EL (cell line): ENCODE measurements at places on chromosomes 4 and X.

DNA sequence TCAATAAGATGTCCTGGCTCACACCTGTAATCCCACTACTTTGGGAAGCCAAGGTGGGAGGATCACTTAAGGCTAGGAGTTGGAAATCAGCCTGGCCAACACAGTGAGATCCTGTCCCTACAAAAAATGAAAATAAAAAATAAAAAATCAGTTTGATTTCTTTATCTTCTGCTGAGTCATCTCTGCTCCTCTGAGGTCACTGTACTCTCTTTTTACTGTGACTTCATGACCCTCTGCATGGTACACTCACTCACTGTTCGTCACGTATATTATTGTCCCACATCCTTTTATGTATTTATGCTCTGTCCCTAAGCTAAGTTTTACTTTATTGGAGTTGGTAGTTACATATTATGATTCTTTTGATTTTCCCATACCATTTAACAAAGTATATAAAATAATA is 333.3 kb downstream of the PCDH7 start:
- no peak for DNase-seq

DNA sequence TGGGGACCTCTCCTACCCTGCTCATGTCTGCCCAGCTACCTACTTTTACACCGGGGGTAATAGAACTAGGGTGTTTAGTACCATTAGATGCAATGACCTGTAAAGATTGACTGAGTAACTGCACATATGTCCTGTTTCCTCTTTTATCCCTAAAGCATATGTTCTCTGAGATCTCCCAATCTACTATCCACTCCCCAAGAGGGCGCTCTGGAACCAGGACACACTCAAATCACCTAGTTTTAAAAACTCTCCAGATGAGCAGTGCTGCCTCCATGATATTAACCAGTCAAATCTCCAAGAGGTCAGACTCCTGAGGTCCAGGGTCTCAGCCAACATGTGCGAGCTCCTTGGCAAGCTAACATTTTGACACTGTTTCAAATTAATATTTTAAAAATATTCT is 87.0 kb upstream of the TSPAN5 start:
- peak; percentile 23 for DNase-seq

DNA sequence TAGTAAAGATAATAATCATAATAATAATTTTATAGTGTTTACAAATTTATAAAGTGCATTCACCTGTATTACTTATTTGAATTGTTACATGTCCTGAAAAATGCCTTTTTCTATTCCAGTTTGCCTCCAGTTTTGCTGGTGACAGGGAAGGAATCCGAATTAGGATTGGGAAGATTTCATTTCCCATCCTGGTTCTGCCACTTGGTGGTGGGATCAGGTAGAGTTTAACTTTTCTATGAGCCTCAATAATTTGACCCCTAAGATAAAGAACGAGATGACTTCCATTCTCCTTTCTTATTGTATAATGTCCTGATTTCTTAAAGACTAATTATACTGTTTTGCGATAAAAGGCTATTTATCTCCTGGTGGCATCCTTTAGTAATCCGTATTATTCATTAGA is 1090.9 kb downstream of the RAPGEF2 start:
- DNase-seq = no peak

GRCh38 chr4:127055357-127055756 is 577.4 kb upstream of the INTU start:
- DNase-seq = peak; percentile 38

GRCh38 chr4:96429657-96430056 is 589.8 kb downstream of the PDHA2 start:
- DNase-seq = no peak

DNA sequence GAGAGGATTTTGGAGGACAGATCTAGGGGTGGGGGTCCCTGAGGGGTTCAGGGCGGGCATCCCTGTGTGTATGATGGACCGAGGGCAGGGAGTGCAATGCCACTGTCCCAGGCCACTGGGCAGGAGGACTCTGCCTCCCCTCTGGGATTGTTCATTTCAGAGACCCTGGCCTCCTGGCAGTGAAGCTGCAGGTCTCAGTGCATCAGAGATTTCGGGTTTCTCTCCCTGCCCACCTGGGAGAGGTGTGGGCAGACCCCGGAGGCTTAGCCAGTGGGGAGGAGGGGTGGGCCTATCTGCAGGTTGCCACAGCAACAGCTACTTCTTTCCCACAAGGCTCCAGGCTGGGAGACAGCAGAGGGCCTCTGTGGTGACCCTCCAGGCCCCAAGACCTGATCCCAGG is 80.1 kb upstream of the LRPAP1 start:
- DNase-seq = no peak

- DNase-seq = no peak
These were observed 105.2 kb upstream of the FGF16 start for GRCh38 chrX:77342004-77342403.

GRCh38 chr4:150237110-150237872 is 159.0 kb downstream of the DCLK2 start:
- DNase-seq = peak; percentile 94

GRCh38 chr4:161206528-161207080 is 957.2 kb downstream of the FSTL5 start:
- no peak for DNase-seq

DNA sequence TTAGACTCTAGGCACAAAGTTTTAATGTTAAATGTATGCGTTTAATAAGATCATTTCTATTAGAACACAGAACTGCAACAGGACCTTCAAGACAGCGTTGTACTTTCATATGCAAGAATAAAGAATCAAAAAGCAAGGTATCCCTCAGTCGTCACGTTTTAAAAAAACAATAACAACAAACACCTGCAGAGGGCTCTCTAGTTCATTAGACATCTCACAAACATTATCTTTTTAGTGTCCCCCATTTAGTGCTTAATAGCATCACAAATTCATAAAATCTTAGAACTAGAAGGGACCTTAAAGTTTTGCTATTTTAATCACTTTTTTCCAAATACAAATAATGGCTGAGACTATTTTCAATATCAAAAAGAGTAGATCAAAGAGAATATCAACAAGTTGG is 236.6 kb downstream of the DCHS2 start:
- no peak for DNase-seq

DNA sequence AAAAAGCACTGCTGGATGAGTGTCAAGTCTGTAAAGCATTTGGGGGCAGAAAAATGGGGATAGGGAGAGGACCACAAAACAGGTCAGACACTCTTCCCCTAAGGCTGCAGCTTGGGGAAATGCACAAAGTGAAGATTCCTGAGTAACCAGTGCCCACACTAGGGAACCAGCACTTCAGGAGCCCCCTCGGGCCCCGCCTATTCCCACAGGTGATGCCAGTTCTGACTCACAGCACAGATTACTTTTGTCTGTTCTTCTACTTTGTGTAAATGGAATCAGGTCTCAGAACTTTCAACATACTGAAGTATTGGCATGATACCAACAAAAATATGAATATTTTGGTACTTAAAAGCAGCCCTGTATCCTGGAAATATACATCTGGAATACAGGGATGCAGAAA is 112.5 kb downstream of the ADRA2C start:
- DNase-seq = no peak

GRCh38 chr4:10105421-10105820 is 11.2 kb downstream of the WDR1 start:
- DNase-seq = no peak

GRCh38 chr4:94757192-94758140 is at the start of gene BMPR1B:
TSS of gene BMPR1B (plus strand) at chr4:94757955. CDS start at chr4:95104425, 346,470 bp downstream.
- peak; percentile 23 for DNase-seq

GRCh38 chr4:141810038-141810711 is 173.8 kb downstream of the IL15 start:
- DNase-seq = peak; percentile 52

DNA sequence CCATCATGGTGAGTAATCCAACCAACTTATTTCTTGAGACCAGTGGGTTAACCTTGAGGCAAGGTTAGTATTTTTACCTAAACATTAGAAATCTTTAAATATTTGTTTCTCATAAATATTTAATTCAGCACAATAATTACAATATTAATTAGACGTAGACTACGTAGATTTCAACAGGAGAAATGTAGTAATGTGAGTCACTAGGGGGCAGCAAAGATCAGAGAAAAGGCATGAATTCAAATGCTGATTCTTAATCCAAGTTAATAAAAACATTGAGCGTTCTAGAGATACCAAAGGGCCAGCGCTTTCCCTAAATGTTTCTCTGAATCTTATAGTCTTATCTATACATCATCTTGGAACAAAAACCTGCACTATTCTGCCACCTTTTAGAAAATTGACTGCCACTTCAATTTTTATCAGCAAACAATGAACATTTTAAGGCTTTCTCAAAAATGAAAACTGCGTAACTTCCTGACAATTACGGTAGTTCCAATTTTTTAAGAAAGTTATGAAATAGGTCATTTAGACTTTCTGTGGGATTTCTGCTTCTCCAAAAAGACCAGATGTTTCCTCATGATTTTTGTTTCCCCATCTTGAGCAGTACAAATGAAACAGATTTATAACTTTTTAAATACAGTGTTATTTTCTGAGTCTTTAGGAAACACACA is 180.7 kb downstream of the GASK1B start:
- DNase-seq = peak; percentile 66

- DNase-seq = peak; percentile 50
These were observed at the start of gene GABRE for GRCh38 chrX:151974336-151975227. TSS of gene GABRE (minus strand) at chrX:151974676. CDS start at chrX:151974625, 51 bp downstream.

- DNase-seq = no peak
These were observed 176.5 kb downstream of the FBXW7 start for GRCh38 chr4:152359208-152360044.

DNA sequence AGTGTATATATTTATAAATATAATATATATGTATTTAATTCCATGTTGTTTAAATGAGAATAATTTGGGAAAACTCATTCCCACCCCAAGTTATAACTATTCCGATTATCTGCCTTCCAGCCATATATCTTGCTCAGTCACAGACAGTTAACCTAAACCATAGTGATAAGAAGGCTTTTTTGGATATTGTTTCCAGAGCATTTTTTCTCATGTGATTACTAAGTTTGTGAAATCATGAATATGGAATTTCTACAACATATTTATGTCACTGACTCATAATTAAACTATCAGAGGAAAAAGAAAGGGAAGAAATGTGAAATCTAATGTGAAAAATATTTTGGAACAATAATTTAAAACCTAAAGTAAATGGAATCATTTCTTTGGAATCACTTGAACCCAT is 1163.5 kb upstream of the PABPC4L start:
- peak; percentile 63 for DNase-seq

- DNase-seq = no peak
These were observed 9.8 kb downstream of the ATP2B3 start for GRCh38 chrX:153527208-153527607.

DNA sequence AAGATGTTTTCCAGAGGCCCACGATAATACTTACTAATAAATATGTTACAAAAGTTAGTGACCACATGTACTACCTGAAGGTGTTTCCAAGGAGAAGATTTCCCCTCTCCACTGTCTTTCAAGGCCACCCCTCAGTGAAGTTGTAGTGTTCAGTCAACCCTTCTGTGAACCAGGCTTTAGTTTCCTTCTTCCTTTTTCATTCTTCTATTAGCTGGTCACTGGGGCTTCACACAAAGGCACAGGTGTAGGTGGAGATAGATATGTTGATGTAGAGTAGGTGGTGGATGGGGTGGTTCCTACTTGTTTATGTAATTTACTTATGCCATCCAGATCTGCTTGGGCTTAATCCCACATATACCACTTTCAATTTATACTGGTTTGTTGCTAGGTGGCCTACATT is 43.3 kb upstream of the ADAM29 start:
- DNase-seq = no peak

- DNase-seq = no peak
These were observed 82.0 kb upstream of the PITX2 start for GRCh38 chr4:110704748-110705439.

DNA sequence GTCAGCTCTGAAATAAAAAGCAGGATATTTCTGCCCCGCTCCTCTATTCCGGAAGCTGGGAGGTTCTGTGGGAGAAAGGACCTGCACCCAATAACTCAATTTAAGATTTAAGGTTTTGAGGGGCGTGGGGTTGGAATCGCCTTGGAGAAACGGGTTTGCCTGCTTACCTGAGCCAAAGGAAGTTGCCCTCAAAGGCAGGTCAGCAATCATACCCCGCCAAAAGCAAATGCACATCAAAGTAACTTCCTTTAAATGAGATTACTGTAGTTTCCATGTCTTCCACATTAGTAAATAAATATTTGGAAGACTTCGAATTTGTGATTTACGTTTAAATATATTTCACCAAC is 978 bp upstream of the HS3ST1 start:
- no peak for DNase-seq

DNA sequence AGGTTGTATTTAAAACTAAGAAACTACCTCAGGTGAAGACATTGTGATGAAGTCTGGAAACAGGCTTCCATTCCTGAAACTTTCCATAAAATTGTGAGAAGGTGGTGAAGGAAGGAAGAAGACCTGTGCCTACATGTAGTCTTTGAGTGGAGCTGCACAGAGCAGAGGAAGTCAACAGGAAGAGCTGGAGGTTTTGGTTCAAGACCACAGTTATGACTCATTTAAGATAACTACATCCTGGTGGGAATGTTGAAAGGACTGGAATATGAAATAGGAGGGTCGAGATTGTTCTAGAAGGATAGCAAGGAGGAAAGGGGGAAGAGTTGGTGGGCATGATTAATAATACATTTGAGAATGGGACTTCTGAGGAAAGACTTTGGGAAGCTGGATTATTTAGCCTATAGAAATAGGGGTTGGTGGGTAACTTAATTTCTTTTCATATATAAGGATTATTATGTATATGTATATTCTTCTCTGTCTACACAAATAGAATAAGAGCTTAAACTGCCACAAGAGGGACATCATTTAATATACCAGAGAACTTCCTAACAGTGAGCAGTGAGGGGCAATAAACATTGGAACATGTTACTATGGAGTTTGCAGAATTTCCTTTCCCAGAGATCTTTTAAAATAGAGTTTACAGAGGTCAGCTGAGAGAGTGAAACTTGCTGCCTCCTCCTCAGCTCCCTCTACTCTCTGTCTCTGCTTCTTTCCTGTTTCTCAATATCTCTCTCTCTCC is 23.5 kb downstream of the AWAT2 start:
- DNase-seq = peak; percentile 20
